Mesenchymal stem cell (in vitro differentiated cells and primary cell): ENCODE measurements at places on chromosomes 2 and 18.

DNA sequence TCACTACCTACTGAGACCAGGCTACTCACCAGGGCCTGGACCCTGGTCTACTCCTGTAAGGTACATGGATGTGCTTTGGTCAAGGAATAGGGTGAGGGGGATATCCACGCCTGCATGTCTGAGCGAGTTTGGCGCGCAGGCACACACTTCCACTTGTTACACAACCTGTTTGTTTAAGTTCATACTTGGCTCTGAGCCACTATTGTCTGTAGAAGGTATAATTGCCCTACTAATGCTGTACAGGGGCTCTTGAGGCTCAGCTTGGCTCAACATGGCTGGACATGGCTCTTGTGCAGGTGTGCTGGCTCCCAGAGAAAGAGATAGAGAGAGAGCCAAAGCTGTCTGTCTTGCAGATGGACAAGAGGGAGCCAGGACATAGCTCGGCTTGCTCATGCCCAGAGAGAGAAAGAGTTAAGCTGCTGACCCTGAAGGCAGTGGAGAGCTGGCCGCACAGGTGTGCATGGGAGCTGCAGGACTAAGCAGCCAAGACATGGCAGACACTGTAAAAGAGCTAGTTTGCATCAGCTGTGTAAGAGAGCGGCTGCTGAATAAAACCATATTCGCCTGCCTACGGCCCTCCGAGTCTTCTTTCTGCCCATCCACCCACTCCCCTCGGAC lies 35.2 kb downstream of the NPPC start:
- H3K4me3 ChIP-seq: no peak overlapping the region
- H3K27me3 ChIP-seq: peaks cover 31% of the 10 kb centered on the region
- DNase-seq: no peak
- no peak overlapping the region for H3K27ac ChIP-seq
- no peaks in the 10 kb centered on the region for H3K36me3 ChIP-seq
- H3K4me1 ChIP-seq: no peaks in the 10 kb centered on the region

DNA sequence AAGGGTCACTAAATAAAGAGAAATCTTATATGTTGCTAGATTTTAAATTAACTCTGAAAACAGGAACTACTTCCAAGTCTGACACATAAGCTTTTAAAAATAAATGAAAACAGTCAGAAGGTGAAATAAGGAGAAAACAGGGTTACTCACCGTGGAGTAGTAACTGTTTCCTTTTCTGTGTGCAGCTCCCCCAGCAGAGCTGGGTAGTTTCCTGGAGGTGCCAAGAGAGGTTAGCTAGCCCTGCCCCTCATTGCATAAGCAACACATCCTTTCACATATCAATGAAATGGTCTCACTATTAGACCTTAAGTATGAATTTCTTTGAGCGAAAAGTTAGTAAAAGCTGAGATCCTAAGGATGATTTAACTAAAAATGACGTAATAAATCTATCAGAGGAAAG lies 54.0 kb upstream of the GPR75 start:
- no peak overlapping the region for H3K27ac ChIP-seq
- DNase-seq: peak; percentile 51
- no peaks in the 10 kb centered on the region for H3K27me3 ChIP-seq
- peaks cover 17% of the 10 kb centered on the region for H3K36me3 ChIP-seq
- no peak overlapping the region for H3K4me3 ChIP-seq
- H3K4me1 ChIP-seq: peaks cover 3% of the 10 kb centered on the region

GRCh38 chr2:66364495-66365333 lies 70.2 kb upstream of the MEIS1 start:
- no peaks in the 10 kb centered on the region for H3K36me3 ChIP-seq
- H3K27ac ChIP-seq: no peak overlapping the region
- peak; percentile 81 for DNase-seq

DNA sequence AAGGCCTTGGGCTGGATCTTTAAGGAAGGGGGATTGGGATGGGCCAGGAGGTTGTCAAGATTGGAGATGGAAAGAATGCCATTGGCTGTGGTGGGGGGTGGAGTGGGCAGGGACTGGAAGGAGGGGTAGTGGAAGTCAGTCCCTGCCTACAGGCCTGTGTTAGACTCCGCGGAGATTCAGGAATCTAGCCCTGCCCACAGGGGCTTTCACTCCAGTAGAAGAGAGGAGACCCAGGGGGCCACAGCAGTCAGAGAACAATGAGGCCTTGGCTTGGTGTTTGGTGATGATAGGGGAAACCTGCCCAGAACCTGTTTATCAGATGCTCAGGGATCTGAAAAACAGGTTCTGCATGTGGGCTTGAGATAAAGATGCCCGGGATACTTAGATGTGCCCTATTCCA lies 6.1 kb downstream of the STEAP3 start:
- peak overlapping the region; percentile 6 for H3K27ac ChIP-seq
- H3K4me3 ChIP-seq: no peak overlapping the region
- no peaks in the 10 kb centered on the region for H3K27me3 ChIP-seq
- peaks cover 25% of the 10 kb centered on the region for H3K36me3 ChIP-seq
- peaks cover 69% of the 10 kb centered on the region for H3K4me1 ChIP-seq

DNA sequence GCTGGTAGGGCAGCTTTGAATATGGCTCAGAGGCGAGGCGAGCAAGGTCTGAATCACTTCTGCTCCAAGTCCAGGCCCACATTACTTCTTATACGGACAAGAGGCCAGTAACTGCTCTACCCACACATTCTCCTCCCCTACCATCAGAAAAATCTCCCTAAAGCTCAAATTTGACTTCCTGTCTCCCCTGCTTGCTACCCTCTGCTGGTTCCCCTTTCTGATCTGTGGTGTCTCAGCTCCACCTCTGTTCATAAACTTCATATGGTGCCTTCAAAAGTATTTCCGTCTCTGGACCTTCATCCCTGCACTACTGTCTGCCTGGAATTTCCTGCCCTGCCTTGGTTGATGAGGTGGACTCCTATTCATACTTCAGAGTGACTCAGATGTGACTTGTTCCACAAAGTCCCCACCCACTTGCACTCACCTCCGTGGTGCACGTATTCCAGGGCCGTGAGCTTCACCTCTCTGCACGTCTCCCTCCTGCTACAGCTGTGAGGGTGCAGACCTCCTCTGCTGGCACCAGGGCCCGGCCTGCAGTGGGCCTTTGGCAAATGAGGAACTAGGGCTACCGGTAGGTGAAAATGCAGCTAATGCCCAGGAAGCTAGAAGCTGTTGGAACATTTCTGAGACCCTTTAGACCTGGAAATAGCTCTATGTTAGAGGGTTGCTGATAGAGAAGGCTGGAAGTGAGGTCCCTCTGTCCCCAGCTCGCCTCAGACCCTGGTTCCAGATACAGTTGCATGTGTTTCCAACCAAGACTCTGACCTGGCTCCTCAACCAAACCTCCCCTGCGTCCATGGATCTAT lies 24.6 kb upstream of the KCMF1 start:
- DNase-seq: peak; percentile 74
- H3K4me3 ChIP-seq: no peak overlapping the region
- H3K4me1 ChIP-seq: peaks cover 8% of the 10 kb centered on the region
- H3K27ac ChIP-seq: peak overlapping the region; percentile 80
- no peaks in the 10 kb centered on the region for H3K36me3 ChIP-seq
